Fibroblast of upper back skin (primary cell): ENCODE measurements at places on chromosomes 2 and 18.
A peak's percentile ranks its signal among the peaks of the same experiment; 100 is the strongest.

DNA sequence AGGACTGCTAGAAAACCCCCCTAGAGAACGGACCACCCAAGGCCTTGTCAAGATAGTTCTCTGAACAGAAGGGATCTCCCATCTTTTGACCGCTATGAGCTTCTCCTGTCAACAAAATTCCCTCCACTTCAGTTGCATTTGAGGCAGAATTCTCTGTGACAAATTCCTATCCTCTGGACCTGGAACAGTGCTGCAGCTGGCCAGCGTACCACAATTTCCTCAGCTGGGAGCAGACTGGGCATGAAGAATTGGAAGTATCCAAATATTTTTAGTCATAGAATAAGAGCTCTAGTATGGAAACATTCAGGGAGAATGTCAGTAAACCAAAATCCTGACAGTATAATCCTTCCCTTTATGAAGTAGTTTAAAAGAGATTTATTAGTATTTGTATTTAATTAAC lies 147.1 kb upstream of the BOD1L2 start:
- no peak for DNase-seq

GRCh38 chr2:160241251-160242137 lies 41.4 kb upstream of the ITGB6 start:
- DNase-seq: peak; percentile 83

DNA sequence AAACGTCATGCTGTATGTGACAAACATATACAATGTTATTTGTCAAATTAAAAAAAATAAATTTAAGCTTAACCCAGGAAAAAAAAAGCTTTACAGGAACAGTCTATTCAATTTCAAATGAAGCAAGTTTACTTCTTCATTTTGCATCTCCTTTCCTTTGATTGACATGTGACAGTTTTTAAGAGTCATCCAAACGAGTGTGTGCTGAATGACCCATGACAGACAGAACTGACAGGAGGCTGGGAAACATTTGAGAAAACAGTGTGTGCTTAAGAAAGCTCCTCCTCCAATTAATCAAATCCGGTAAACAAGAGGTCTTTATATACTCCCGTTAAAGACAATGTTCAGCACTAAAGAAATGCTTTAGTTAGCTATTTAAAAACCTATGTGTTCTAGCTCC lies 177.7 kb downstream of the SRBD1 start:
- no peak for DNase-seq

GRCh38 chr2:4354678-4355077 lies 651.3 kb downstream of the DCDC2C start:
- DNase-seq: no peak

DNA sequence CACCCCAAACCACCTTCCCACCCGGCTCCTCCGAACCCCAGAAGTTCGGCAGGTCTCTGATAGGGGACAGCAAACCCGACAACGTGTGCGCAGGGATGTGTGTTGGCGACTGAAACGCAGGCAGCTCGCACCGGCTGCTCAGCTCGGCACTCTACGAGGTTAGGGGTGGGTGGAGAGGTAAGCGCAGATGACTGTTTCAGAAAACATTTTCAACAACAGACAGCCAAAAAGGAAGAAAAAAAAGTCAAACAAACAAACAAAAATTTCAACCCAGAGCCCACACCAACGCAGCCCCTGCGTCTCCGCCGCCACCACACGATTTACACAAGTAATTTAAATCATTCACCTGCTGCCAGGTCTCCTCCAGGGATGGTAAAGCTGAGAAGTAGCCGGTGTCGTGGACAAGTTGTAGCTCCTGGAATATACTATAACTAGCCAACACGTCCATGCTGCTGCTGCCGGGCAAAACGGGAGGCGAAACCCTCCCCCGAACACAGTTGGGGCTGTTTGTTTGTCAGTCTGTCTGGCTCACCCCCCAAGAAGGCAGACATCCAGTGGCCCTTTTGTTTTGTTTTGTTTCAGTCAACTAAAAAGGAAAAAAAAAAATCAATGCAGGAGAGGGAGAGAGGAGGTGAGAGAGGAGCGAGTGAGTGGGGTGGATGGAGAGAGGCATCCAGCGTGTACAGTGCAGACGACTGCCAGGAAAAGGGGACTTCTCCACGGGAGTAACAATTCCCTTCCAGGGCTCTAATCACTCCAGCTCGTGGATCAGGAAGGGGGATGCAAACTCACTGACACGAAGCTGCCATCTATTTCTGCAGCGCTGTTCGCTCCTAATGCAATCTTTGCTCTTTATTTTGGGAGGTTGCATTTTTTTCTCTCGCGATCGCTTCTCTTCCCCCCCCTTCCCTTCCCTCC lies at the start of gene KLF7:
Gene KLF7 (minus strand): TSS at position 828 of the 918 bp plus-strand sequence. CDS start 380 bp downstream, at position 448.
- DNase-seq: no peak

DNA sequence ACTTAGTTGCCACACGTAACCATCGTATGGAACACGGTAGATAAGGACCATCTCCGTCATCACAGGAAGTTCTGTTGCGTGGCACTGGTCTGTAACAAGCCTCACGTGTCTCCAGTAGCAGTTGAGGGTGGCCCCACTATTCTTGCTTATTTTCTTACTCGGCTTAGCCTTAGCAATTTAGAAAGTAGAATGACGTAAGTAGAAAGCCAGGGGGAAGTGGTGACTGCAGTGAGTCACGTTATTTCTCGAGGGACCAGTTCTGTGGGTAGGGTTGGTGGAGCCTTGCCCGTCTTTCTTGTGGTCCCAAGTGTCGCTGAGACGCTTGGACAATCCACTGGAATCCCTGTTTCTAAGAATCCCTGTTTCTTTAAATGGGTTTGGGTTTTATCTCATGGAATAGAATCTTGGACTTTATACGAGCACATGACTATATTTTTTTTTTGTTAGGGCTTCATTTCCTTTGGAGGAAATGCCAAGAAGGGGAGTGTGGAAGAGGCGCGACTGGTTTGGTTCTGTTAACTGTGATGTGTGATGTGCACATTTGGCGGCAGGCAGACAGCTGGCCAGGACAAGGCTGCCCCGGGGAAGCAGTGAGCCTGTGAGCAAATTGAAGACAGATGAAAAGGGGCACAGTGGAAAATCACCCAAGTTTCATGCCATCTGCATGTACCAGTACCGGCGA lies 96.2 kb downstream of the CABLES1 start:
- peak; percentile 91 for DNase-seq

- DNase-seq: peak; percentile 81
Measured at GRCh38 chr2:189236066-189236465, 56.5 kb upstream of the COL5A2 start.

- no peak for DNase-seq
Measured at GRCh38 chr2:86001326-86001725, 104.4 kb downstream of the POLR1A start.

DNA sequence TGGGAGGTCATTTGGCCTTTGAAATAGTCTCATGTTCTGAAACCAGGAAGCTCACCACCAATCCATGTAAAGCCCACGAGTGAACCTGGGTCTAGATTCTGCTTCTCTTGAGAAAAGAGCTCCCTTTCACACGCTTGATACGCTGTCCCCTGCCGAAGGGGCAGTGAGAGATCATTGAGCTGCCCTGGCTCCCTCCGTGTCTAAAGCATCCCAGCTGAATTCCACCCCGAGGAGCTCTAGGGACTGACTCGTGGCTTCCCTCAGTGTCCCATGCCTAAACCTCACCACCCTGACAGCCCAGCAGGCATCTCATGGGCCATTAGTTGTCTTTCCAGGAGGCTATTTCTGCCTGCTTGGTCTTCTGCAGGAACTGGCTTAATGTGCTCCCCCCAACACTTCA lies 68.6 kb downstream of the COL6A3 start:
- no peak for DNase-seq

DNA sequence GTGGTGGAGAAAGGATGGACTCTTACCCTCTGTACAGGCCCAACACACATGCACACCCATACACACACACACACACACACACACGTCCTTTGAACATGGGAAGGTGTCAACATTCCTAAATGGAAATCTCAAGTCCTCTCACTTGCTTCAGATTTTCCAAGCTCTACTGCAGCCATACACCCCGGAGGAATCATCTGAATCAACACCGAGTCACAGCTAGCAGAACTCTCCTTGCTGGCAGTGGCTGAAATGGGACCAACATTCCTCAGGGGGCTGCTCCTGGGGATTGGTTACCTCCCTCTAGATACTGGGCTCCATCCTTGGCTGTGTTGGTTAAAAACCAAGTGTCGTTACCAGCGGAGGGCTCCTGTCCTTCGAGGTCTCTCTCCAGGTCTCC lies 112.7 kb downstream of the BCL11A start:
- peak; percentile 55 for DNase-seq

DNA sequence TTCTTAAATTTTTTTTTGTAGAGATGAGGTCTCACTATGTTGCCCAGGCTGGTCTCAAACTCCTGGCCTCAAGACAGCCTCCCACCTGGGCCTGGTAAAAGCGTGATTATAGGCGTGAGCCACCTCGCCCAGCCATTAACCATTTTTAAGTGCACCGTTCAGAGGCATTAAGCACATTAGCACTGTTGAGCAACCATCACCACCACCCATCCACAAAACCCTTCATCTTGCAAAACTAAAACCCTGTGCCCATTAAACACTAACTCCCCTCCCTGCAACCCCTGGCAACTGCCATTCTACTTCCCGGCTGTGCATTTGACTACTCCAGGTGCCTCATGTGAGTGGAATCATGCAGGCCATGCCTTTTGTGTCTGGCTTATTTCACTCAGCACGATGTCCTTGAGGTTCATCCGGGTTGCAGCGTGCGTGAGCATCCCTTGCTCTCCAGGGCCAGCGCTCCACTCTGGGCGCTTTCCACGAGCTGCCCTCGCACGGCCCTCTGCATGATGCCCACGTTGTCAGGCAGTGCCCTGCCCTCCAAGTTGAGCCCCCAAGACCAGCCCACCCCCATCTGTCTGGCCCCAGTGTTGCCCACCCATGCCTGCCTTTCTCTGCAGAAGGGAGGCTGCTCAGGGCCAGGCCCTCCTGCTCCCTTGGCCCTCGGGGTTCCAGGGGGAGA lies 63.0 kb upstream of the GLI2 start:
- no peak for DNase-seq

GRCh38 chr2:75710577-75711253 lies at the start of gene GCFC2:
TSS of gene GCFC2 (minus strand) at chr2:75710915. CDS start at chr2:75710855, 60 bp downstream.
- DNase-seq: peak; percentile 86
